ENCODE measurements at places on chromosomes 6 and 20.
A peak's percentile ranks its signal among the peaks of the same experiment; 100 is the strongest.

- DNase-seq: no peak
These were observed 555 bp upstream of the ZBTB46 start for GRCh38 chr20:63831646-63831992.

GRCh38 chr20:34522969-34523871 is 7.0 kb downstream of the DYNLRB1 start:
- peak; percentile 55 for DNase-seq

- DNase-seq: no peak
These were observed 146.7 kb downstream of the PLCB4 start for GRCh38 chr20:9215539-9215938.

DNA sequence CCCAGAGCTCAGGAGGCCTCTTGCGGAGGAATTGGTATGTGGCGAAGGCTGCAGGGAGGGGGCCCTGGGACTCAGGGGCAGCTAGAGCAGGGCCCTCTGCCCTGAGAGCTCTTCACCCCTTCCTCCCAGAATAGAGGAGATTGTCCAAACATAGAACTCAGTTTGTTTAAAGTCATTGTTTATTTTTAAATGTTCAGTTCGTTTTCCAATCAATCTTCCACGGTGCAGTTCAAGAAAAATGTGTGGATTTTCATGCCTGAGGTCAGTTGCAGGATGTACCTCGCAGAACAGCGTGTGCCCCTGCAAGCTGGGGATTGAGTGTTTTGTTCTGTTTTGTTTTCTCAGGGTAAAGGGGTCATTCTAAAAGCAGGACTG is 37.2 kb downstream of the MGME1 start:
- no peak for DNase-seq

- DNase-seq: no peak
These were observed 93.1 kb downstream of the HFE start for GRCh38 chr6:26180346-26180745.

- no peak for DNase-seq
These were observed 35.0 kb upstream of the PHACTR3 start for GRCh38 chr20:59569305-59569704.

DNA sequence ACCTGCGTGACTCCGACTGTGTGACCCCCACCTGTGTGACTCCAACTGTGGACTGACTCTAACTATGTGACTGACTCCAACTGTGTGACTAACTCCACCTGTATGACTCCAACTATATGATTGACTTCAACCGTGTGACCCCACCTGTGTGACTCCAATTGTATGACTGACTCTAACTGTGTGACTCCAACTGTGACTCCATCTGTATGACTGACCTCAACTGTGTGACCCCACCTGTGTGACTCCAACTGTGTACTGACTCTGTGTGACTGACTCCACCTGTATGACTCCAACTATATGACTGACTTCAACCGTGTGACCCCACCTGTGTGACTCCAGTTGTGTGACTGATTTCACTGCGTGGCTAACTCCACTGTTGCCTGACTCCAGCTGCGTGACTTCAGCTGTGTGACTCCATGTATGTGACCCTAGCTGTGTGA is 38.6 kb downstream of the SYNJ2 start:
- no peak for DNase-seq

DNA sequence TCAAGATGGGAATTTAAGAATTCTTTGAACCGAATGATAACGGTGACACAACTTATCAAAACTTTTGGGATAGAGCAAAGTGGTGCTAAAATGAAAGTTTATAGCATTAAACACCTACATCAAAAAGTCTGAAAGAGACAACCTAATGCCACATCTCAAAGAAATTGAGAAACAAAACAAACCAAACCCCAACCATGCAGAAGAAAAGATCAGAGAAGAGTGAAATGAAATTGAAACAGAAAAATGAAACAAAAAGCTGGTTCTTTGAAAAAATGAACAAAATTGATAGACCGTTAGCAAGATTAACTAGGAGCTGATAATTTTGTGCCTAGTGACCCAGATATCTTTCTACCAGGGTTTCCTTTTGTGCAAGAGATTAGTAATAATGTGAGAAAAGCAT is 248.0 kb upstream of the EYS start:
- no peak for DNase-seq

- DNase-seq: peak; percentile 32
These were observed 593 bp downstream of the DNMT3B start for GRCh38 chr20:32762754-32763201.

- no peak for DNase-seq
These were observed 178.3 kb upstream of the FOXA2 start for GRCh38 chr20:22762576-22763256.

DNA sequence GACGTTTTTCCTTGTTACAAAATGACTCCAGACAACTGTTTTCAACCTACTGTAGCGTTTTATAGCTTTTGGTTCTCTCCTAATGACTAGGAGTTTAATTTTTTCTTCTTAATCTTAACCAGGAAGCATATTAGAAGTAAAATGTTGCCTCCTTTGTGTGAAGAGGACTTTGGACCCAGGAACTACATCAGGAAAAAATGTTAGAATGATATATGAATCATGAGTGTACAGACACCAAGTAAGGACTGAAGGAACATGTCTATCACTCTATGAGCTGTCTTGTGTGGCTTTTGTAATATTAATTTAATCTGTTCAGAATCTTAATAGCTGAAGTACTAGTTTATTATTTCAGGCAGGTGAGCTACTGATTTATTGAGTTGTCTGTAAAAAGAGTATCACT is 71.0 kb upstream of the MARCKS start:
- DNase-seq: no peak

- no peak for DNase-seq
These were observed 117.4 kb upstream of the FAM184A start for GRCh38 chr6:119195848-119196247.

GRCh38 chr6:98840385-98840784 is 6.0 kb downstream of the POU3F2 start:
- DNase-seq: no peak

GRCh38 chr6:128235556-128235955 is 284.8 kb downstream of the PTPRK start:
- no peak for DNase-seq

DNA sequence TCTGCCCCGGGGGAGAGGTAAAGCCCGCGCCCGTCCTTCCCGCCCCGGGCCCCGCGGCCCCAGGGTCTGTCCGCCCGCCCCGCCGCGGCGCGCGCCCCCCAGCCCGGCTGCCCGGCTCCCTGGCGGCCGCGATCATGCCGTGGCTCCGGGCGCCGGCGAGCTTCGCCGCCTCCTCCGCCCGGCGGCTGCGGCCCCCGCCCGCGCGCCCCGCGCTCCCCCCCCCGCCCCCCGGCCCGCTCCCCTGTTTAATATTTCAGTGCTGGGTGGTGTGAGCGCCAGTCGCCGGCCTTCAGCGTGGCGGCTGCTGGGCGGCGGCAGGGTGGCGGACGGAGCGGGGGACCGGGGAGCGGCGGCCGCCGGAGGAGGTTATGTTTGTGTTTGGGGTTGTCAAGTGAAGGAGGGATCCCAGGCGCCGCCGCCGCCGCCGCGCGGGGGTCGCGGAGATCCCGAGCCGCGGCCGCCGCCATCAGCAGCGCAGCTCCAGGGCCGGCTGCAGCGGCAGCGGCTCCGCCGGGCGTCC is at the start of gene HIVEP1:
Gene HIVEP1, plus strand, starts transcription at position 275 of the 520 bp plus-strand sequence. CDS start 3,317 bp downstream, outside the sequence.
- peak; percentile 22 for DNase-seq

GRCh38 chr20:10074513-10074912 is 39.7 kb downstream of the ANKEF1 start:
- DNase-seq: no peak

- DNase-seq: no peak
These were observed 794.6 kb downstream of the TFAP2A start for GRCh38 chr6:9620263-9620662.

DNA sequence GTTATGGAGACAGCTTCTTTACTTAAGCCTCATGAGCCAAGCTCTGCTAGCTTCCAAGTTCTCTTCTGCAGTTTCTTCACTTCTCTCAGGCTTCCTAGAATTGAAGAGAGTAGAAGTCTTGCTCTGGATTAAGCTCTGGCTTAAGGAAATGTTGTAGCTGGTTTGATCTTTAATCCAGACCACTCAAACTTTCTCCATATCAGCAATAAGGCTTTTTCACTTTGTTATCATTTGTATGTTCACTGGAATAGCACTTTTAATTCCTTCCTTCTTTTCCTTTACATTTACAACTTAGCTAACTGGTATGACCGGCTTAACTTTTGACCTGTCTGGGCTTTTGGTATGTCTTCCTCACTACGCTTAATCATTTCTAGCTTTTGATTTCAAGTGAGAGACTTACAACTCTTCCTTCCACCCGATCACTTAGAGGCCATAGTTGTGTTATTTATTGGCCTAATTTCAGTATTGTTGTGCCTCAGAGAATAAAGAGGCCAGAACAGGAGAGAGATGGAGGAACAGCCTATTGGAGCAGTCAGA is 236.6 kb upstream of the BMP2 start:
- no peak for DNase-seq

DNA sequence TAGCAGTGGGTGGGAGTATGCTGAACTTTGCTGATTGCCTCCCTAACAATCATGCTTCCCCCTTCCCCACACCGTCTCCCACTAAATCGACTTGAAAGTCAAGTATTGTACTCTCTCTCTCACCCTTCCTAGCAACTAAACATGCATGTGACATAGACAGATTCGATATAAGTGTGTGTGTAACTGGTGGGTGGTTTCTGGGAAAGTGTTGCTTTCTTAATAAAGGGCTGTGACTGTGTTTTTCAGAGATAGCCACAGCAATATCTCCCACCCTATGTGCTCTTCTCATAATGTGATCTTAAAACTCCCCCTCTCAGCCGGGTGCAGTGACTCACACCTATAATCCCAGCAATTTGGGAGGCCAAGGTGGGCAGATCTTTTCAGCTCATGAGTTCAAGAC is 49.3 kb upstream of the E2F3 start:
- peak; percentile 19 for DNase-seq

DNA sequence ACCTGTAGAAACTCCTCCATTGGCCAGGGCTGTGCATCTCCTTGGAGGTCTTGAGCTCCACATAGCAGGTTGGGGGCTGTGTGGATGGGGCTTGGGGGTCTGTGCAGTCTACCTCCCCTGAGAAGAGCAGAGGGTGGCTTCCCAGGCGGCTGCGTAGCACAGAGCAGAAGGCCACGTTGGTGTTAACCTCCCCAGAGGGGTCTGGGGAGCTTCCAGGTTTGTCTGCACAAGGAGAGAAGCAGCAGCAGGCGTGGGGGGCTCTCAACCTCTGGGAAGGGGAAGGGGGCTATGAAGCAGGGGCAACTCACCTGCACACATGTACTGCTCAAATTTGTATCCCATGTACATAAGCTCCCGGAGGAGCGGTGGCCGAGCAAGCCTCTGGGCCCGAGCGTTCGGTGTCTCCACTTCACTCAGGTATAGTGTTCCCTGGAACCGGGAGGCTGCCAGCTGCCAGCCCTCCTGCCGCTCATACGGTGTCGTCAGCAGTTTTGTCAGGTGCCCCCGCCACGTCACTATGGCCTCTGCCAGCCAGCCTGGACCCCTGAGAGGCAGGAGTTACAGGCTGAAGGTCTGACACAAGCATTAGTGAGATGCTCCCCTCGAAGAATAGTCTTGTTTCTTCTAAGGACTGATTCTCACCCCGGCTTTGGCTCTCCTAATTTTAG is 1.2 kb downstream of the DXO start:
- DNase-seq: no peak

- peak; percentile 41 for DNase-seq
These were observed 1.4 kb downstream of the PIM1 start for GRCh38 chr6:37171201-37171969.

DNA sequence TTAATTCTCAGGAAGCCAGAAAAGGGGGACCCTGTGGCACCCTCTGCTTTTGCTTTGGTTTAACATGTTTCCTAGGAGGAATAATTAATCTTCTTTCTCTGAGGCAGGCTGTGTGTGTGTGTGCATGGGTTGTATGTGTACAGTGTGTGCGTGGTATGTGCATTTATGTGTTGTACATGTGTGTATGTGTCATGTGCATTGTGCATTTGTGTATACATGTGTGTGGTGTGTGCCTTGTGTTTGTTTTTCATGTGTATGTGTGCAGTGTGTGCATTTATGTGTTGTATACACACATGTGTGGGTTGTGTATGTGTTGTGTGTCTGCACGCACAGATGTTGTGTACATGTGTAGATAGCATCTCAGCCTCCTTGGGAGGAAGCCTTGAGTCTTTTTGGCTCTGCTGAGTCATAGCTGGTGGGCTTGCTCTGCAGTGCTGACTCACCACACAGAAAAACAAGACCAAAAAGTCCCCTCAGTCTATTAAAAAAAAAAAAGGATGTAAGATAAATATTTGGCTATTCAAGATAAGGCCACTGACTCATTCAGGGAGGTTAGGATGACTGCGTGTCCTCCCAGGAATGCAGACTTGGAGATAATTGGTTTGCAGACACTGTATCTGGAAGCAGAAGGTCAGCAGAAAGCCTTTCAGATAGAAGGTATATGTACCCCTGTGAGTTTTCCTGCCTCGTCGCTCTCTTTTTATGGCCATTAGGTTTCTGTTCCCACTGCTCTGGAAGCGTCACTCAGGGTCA is 58.6 kb downstream of the SYNJ2 start:
- no peak for DNase-seq

DNA sequence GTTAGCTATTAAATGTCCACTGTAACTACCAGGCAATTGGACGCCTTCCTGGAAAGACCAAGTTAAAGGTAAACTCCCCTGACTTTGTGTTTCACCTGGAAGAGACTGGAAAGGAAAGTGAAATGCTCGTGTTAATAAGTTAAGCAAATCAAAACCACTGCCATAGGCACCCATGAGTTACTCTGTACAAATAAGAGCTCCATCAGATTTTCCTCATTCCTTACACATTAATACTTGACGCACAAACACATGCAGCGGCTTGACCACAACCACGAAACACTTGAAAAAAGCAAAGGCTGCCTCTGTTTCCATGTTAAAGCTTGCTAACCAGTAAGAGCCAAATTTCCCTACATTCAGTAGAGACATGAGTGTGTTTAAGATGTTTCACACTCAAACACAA is 19.8 kb downstream of the GCM1 start:
- DNase-seq: no peak

DNA sequence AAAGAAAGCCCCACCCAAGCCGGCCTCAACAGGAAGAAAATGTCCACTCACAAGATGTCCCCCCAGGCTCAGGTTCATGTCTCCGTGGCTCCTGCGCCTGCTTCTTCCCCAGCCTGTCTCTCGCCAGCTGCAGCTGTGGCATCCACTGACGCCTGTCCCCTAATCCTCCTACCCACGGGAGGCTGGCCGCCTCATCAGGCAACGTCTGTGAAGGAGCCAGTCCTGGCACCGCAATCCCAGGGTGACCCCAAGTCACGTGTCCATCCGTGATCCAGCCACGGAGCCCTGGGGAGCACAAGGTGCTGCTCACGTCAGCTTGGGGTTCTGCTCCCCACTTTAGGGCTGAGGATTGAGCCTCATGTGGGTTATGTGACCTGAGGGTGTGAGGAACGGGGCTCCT is 640.3 kb downstream of the CDH26 start:
- no peak for DNase-seq

GRCh38 chr6:122075084-122075838 is 324.2 kb upstream of the HSF2 start:
- no peak for DNase-seq

GRCh38 chr20:8562356-8562755 is 430.3 kb downstream of the PLCB1 start:
- DNase-seq: no peak

DNA sequence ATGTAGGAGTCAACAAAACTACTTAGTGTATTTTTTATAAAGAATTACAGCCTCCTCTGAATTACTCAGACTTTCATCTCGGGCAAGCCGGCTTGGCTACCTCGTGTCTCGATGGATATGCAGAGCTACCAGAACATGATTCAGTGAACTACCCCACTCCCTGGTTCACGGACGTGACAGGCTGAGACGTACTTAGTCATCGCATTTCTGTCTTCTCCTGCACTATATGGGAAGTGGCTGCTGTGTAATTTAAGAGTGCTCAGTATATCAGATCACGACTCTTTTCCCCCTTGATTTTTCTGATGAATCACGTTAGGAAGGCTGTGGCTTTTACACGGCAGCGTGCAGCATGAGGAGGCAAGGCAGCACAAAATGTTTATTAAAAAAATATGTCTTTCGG is 302.7 kb upstream of the ZFP64 start:
- peak; percentile 55 for DNase-seq
